Amniotic stem cell (primary cell): ENCODE measurements at places on chromosomes 2 and 18.

DNA sequence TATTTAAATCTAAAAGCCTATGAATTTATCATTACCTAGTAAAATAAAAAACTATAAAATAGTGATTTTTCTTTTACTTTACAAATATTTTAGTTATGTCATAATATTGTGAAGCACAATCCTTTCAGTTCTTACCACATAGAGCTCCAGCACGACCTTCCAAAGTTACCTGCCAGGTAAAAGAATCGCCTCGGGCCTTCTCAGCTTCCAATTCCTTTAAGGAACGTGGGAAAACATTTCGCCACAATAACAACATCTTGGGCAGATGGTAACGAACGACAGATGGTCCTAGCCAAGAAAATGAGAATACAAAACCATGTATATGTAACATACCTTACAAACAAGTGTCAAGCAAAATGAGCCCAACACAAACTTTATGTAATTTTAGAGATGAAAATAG lies 23.7 kb downstream of the HEATR5B start:
- DNase-seq, result no peak

DNA sequence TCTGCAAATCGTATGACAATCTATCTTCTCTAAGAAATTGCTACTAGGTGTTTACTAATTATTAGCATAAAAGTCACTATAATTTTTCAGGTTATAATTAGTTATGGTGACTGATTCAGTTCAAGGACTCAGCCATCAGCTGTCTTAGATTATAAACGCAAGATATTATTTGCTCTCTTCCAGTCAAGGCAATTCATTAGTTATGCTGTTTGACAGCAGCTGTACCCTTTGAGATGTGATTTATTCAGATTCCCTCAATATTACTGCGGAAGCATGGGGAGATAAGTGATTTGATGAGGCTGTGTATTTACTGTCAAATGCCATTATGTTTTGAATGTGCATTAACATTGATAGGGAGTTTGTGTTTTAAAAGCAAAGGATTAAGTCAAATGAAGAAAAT lies 558.9 kb upstream of the FSIP2 start:
- DNase-seq, result no peak

DNA sequence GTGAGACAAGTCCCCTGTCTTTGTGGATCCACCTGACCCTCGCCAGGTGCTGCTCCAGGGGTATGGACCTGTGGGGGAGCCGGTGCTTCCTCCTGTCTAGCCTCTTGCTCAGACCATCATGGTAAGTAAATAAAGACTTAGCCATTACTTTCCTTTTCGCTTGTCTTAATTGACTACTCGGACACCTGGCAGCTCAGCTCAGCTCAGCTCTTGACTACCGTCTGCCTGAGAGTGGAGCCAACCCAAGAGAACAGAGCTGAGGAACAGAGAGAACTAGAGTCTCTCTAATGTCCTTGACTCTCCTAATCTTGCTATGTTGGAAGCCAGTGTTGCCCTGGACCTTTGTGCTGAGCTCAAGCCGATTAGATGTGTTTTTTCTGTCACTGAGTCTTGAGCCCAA lies 170.3 kb upstream of the CXCR4 start:
- DNase-seq, result no peak

DNA sequence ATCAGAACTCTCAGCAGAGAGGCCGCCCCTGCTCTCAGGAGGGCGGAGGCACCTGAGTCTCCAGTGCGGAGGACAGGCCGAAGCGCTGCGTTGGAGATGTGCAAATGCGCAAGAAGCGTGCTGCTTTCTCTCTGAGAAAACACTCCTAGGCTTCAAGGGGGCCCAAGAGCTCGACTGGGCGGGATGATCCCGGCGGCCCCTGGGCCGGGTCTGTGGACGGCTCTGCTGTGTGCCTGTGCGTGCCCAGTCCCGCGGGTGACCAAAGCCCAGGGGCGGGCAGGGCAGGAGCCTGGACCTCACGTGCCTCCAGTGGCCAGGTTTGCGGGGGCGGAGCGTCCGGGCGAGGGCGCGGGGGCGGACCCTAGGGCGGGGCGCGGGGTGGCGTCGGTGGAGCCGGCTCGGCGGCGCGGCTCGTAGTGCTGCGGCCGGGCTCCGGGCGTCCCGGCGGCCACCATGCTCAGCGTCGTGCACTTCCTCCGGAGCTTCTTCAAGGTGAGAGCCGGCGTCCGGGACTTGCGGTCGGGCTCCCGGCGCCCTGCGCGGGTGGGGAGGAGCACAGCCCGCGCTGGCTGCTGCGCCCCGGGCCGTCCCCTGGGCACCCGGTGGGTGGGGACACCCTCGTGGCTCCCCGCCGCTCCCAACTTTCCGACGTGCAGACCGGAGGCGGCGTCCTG lies at the start of gene ARHGEF4:
Gene ARHGEF4, plus strand, starts transcription at position 414 of the 674 bp plus-strand sequence. Its CDS starts 40 bp downstream, at position 454.
- DNase-seq, result no peak

GRCh38 chr18:6835345-6835744 lies 105.8 kb downstream of the ARHGAP28 start:
- no peak for DNase-seq

DNA sequence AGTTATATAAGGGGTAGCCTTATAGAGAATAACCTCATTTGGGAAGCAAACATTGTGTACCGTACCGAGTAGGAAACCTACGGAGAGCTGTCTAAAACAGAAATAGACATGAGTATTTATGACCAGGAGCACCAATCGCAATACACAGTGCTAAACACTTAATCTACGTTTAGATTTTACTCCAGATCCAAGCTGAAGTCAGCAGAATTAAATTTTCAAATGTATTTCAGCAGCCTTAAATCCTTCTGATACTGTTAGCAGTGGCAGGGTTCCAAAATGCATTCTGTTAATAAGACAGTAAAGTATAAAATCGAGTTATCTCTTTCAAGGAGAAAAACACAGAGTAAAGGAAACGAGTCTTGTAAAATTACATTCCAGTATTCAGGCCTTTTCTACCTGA lies 118.1 kb upstream of the ZNF521 start:
- no peak for DNase-seq

DNA sequence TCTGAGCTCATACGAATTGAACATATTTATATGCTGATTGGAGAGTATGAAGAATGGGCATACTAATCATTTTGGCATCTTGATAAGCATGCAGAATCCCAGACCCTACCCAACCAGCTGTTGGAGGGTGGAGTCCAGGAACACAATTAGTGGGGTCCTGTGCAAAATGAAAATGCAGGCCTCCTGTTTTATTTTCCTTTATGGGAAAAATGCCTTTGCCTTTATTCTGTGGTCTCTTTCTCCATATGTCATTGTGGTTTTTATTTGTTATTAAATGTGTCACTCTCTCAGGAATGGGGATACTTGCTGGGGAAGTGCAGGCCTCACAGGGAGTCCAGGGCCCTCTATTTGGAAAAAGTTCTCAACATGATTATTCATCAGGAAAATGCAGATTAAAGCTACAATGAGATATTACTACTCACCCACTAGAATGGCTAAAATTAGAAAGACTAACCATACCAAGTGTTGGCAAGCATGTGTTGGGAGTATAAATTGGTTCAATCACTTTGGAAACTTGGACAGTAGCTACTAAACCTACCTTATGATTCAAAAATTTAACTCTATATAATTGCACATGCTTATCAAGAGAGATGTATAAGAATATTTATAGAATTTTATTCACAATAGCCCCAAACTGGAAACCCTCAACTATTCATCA lies 223.1 kb upstream of the FBXO11 start:
- DNase-seq, result no peak

- DNase-seq, result no peak
These were observed 286.1 kb upstream of the SIX3 start for GRCh38 chr2:44655401-44655864.

DNA sequence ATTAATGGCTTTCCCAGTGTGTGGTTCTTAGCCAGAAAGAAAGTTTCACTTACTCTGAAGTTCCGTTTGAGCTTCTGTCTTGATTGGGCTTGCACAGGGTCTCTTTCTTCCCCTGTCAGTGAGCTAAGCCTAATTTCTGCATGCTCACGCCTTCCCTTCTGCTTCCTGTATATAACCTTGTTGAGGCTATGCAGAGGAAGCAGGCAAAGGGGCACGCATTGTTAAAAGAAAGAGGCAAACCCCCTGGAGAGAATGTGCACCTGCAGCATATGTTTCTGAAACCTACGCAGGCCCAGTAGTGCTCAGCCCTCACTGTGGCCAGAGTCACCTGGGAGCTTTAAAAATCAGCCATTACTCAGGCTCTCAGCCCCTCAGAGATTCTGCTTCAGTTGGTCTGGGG lies 14.5 kb upstream of the PLA2R1 start:
- DNase-seq, result no peak

DNA sequence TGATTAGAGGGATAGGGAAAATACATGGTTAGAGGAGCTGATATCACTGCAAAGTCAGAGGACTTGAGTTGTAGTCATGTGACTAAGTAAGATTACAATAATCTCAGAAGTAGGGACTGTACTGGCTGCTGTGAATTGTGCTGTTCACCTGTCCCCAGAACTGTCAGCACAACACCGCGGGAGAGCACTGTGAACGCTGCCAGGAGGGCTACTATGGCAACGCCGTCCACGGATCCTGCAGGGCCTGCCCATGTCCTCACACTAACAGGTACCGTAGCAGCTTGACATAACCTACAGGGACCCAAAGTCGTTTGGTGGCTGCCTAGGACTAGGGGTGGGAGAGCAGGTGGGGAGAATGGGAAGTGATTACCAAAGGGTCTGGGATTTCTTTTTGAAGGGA lies 132.8 kb upstream of the TTC39C start:
- DNase-seq, result no peak

DNA sequence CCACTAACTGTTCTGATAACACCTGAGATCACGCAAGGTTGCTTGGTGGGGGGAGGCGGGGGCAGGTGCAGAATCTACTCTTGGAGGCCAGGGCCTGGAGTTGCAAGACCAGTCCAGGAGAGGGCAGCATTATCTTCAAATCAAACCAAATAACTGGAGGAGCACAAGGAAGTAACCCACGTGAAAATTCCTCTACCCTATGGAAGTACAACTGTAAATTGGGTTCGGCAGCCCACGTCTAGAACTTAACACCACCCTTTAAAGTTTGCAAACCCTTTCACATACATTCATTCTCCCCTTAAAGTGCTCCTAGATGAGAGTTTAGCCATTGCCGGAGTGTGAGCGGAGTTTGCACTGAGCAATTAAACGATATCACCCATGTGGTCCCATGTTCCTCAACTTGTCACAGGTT lies 19.6 kb upstream of the CXCR1 start:
- DNase-seq, result peak; percentile 37

DNA sequence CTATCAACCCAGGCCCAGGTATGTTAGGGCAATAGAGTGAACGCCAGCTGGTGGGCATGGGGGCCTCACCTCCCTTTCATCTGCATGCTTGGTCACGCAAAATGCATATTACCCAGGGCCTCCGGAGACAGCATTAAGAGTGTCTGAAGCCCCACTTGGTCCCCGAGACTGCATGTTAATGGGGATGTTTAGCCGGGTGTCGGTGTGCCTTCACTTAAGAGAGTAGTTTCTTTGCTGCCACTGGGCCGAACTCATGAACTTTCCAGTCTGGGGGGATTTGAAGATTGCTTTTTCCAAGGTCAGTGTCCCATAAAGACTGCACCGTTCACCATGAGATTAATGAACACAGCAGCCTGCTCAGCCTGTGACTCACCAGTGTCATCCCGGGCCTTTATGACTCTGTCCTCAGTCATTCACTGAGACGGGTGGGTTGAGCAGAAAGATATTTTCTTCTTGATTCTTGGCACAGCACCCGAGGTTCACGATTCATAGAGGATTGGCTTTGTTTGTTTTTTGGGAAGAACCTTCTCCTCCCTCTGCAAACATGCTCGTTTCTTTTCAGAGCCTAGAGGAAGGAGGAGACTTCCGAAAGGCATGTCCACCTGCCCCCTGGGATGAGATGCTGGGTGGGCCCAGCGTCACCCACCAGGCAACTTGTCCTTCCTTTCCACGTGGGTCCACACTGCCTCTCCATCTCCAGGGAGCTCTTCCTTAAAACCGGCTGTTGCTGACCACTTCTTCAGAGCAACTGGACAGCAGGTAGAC lies 199.1 kb downstream of the GLI2 start:
- peak; percentile 81 for DNase-seq

- DNase-seq, result no peak
These were observed 27.4 kb downstream of the ITSN2 start for GRCh38 chr2:24332791-24333540.

- DNase-seq, result no peak
These were observed 14.0 kb upstream of the CD226 start for GRCh38 chr18:69961718-69962117.
